ENCODE measurements at places on chromosomes 7 and 10. TPM values are rescaled to one million over a fixed set of nuclear protein-coding genes. Genes with fewer than 3 reads are reported as not detected.

The PTF1A gene
- not detected for total RNA-seq

GRCh38 chr10:63423494-63423893 lies 42.3 kb downstream of the JMJD1C start:
- no peak for DNase-seq

- DNase-seq, result no peak
Measured at GRCh38 chr10:76082956-76083355, 651.5 kb downstream of the LRMDA start.

DNA sequence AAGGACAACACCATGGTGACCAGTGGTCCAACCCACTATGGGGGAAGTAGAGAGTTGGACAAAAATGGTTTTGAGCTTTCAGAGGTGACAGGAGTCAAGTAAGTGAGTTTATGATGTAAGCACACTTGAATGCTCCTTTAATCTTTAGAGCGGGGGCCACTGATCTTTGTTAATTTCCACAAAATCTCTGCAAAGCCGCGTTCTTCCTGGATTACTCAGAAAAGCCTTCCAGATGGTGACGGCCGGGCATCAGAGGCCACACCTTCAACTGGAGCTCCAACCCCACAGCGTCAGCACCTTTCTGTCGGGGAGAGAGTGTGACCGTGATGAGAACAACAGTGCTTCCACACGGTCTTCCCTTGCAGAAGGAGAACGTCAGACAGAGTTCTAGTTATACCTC lies 35.2 kb upstream of the KLF6 start:
- DNase-seq, result no peak

The PRKCQ gene
- total RNA-seq, result 4.2 TPM

- DNase-seq, result no peak
Measured at GRCh38 chr7:111409714-111410422, 152.4 kb downstream of the IMMP2L start.
